ENCODE measurements at places on chromosomes 2 and 18.

- DNase-seq: no peak
Observed at GRCh38 chr18:10557085-10557677, 31.4 kb downstream of the NAPG start.

DNA sequence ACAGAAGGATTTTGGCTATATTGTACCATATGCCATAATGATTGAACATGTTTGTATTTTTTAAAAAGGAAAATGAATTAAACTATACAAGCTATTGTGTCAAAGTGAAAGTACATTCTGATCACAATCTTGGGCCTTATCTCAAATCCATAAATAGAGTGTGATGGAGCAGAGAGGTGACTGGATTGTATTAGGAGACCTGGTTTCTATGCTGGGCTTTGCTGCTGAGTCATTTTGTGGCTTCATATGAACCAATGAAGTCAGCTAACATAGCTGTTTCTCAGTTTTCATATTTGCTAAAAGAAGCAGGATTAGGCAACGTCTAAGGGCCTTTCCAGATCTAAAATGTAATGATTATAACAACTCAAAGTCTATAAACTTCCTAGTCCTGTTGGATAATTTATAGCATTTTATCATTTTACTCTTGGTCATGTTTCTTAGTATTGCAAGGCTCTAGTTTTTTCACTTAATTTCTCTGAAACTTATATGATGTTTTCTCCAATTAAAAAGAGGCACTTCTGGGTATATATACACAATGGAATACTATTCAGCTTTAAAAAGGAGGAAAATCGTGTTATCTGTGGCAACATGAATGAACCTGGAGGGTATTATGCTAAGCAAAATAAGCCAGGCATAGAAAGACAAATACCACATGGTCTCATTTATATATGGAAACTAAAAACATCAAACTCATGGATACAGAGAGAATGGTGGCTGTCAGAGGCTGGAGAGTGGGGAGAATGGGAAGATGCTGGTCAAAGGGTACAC lies 112.3 kb downstream of the MEP1B start:
- DNase-seq: no peak

GRCh38 chr2:175445281-175445680 lies 263.8 kb upstream of the ATP5MC3 start:
- no peak for DNase-seq

DNA sequence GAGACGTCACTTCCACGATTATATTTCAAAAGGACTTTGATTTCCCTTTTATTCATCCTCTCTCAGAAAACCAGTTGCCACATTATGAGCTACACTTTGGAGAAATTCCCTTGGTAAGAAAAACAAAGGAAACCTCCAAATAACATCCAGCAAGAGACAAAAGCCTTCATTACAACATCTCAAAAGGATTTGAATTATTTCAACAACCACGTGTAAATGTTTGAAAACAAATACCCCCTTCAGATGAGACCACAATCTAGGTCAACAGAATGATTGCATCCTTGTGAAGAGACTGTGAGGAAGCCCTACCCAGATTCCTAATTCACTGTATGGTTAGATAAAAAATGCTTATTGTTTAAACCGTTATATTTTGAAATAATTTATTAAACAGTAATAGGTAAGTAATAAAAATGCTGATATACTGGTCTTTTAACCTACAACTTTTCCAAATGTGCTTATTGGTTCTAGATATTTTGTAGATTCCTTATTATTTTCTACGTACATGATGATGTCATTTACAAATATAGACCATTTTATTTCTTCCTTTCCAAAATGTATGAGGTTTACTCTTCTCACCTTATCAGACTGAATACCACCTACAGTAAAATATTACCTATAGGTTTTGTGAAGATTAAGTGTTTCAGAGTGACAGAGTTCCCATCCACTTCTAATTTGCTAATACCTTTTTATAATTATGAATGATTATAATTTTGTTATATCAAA lies 922.7 kb upstream of the CHAC2 start:
- DNase-seq: no peak

DNA sequence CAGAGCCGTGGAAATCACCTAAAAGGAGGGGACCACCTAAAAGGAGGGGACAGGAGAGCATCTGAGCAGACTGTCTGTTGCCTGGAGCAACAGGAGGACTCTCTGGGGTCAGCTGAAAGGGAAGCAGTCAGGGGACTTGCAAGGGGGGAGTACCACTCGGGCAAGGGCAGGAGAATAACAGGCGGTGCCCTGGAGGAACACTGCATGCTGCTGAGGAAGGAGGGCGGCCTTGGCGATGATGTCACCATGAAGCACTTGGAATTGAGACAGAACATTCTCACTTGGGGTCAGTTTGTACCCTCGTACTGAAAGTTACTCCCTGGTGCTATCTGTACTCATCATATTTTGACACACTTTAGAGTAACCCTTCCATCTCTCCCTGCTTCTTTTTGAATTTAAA lies 18.4 kb downstream of the SIX3 start:
- DNase-seq: no peak

- no peak for DNase-seq
Observed at GRCh38 chr18:76503649-76504386, 8.8 kb upstream of the ZNF516 start.

DNA sequence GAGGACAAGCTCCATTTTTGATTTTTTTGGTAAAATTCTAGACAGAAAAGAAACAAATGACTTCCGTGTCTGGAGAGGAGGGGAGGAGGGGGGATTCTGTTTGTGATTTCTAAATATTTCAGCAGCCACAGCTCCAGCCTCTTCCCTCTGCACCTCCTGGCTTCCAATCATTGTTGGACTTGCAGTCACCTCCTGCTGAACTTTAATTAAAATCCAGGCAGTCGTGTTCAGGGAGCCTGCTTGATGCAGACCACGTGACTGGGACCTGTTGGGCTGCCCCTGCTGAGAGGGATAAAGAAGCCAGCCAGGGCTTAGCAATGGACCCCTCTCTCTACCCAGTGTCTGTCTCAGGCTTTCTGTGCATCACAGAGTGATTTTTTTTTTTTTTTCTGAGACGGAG lies 115.1 kb downstream of the SH3BP4 start:
- DNase-seq: peak; percentile 51

DNA sequence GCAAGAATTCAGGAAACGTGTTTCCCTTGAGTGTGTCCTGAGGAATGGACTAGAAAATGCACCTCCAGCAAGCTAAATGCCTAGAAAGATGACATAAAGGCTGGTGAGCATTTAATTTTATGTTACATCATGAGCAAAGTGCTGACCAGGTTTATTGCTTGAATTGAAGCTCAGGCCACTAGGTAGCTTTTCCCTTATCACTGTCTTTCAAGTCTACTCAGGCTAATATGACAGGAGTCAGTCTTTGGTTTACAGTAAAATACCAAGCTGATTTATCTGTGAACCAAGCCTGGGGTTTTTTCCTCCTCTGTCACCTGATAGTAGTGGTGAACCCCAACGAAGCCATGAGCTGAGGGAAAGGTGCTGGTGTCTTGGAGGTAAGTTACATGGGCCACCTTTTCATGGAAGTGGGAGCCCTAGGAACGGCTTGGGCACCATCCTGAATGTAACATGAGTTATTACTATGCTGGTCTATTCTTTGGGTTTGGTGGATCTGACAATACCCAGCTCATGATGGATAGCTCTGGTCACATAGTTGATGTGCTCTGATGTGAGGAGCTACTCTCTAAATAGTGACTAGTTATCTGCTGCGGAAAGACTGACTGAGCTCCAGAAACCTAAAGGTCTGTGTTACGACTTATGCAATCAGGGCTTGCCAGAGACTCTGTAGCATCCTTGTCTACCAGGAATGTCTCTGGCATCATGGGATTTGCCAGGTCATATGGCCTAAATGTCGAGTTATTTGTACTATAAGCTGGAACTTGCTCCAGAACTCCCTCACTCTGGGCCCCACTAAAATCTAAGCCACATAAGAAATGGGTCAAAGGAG lies 39.8 kb downstream of the NUP35 start:
- DNase-seq: no peak

DNA sequence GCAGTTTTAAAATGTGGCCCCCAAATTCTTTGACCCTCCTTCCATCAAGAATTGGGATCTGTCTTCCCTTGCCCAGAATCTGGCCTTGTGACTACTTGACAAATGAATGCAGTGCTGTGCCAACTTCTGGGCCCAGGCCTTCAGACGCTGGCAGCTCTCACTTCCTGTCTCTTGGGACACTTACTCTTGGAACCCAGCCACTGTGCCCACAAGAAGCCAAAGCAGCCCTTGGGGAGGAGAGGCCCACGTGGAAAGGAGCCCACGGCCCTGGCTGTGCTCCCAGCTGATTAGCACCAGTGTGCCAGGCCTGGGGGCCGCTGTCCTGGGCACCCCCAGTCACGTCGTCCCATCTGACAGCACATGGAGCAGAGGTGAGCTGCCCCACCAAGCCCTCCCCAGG lies 56.6 kb downstream of the RPL37A start:
- DNase-seq: no peak

DNA sequence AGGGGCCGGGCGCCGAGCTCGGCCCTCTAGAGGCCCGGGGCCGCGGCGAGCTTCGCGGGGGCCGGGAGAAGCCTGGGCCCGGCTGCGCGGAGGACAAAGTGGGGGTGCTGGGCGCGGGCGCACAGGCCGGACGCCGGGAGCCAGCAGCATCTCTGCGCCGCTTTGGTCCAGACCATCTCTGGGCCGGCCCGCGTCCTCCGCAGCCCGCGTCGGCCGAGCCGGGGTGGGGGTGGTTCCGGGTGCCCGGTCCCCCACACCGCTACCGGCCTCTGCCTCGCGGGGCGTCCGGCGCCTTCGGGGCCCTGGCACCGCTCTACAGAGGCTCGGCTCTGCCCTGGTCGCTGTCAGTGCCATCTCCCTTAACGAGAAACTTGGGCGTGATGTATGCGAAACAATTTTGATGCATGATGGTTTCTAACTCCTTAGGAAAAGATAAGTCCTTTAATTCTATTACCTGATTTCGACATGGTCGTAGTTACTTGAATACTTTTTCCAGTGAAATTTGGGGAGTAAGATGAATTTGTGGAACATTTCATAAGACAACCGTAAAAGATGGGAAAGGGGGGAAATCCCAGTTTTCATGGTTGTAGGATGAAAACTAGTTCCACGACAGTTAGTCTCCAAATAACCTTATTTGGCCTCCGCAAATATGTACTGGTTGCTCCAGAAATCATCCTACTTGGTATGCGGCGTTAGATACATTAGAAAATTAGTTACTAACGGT lies 562 bp downstream of the TWSG1 start:
- DNase-seq: no peak

DNA sequence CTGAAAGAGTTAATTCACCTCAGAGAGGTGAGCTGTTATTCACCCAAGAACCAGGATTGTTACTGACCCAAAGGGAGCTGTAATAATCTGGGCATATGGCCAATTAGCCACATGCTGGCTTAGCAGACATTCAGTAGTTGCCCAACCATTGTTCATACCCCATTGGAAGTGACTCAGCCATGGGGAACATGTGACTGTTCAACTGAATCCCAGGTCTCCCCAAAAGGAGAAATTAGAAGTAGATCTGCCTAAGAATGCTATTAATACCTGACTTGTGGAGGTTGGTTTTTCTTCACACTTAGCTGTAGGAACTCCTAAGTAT lies 272.6 kb upstream of the UBE2E3 start:
- no peak for DNase-seq

DNA sequence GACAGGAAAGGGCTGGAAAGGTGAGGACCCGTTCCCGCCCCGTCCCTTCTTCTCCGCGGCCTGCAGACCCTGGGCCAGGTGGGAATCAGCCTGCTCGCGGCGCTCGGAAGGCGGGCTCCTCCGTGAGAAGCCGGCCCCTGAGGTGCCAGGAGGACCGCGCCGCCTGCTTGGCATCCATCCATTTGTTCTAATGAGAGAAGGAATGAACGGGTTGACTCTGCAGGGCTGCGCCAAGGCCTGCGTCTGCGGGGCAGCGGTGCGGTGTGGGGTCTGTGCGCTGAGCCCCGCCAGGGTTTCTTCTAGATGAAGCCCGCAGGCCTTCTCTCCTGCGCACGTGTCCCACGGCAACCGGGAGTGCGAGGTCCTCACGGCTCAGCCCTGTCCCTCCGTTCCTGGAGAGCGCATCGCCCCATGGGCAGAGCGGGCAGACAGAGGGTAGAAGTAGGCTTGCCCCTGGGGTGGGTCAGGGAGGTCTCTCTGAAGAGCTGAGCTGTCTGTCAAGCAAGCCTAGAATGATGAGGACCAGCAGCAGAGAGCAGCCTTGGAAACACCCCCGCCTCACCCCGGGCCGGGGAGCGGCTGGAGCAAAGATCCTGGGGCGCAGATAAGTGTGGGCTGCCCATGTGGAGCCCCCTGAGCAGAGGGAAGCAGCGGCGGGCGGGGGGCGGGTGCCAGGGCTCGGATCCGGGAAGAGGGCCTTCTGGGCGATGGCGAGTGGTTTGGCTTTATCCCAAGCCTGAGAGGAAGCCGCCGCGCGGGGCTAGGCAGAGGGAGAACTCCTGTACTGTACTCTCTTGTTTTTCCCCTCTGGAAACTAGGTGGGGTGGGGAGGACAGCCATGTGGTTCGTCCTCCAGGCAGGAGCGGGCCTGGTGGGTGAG lies 27.9 kb upstream of the HS6ST1 start:
- no peak for DNase-seq

- DNase-seq: no peak
Observed at GRCh38 chr2:150144546-150145298, 342.7 kb downstream of the RND3 start.

DNA sequence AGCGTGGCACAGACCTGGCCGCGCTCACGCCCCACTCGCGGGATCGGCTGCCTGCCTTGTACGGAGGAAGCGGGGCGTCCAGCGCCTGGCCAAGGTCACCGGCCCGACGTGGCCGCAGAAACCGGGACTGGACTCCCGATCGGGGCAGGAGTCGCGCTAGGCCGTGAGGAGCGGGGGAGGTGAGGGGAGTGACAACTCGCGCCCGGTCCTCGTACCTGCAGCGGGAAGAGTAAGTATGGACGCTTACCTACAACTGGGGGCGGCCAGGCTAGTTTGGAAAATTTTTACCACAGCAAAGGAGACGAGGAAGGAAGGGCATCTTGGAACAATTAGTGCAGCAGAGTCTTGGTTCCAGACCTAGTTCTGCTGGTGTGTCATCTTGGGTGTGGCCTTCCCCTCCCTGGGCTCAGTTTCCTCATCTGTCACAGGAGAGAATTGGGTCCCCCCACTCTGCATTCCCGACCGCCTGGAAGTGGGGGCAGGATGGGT lies 693 bp downstream of the UBE2F start:
- no peak for DNase-seq

- DNase-seq: no peak
Observed at GRCh38 chr18:11323359-11323819, 174.0 kb upstream of the PIEZO2 start.

GRCh38 chr18:59383851-59384250 lies 24.8 kb upstream of the LMAN1 start:
- DNase-seq: peak; percentile 62

DNA sequence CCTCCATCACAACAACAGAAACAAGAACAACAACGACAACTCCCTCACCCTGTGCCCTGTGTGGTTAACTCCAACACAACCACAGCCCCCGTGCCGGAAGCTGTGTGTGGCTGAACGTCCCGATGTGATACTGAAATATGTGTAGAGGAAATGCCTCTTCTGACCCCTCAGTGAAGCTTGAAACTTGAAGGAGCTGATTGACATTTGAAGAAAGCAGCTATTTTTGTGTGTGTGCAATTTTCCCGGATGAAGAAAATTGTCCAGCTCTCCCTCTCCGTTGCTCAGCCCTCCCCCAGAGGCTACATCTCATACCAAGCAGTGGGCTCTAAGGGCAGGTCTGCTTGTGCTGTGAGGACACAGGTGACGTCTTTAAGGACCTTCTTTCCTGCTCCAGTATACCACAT lies 173.8 kb downstream of the ICOS start:
- no peak for DNase-seq

All from SK-N-DZ (cell line).